ENCODE measurements at places on chromosomes 2 and 18.
A peak's percentile ranks its signal among the peaks of the same experiment; 100 is the strongest.

- peak; percentile 26 for DNase-seq
These were observed 15.1 kb upstream of the NMUR1 start for GRCh38 chr2:231545105-231545902.

DNA sequence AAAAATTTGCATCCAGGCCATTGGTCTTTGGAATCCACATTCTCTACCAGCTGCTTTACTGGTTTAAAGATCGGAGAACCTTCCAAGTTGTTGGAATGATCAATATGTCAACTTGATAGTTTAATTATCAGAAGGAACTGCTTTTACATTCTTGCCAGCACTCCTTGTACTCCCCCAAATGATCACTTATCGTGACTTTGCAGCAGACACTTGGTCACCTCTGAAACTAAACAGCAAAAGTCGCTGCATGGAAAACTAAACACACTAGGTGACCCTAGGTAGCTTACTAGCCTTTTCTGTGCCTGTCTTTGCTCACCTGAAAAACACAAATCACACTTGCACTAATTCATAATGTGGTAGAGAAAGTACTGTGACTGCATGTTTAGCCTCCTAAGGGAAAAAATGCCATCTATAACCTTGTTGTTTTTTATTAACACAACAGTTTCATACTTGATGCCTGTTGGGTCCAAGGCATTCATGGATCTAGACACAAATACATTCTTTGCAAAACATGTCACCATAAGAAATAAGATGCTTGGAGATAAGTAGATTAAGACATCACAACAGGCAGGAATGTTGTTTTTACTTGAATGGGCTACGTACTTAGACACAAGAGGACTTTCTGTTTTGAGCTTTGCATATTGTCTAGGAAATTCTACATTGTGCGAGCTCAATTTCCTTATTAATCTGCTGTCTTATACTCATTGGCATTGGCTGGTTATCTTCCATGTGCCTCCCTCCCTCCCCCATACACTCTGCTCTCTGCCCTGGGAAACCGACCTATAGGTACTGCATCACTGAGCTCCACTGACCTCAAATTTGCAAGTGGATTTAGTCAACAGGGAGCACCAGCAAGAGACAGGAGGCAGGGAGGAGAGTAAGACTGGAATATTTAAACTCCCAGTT is 219.1 kb upstream of the STK17B start:
- DNase-seq: no peak

GRCh38 chr18:3649633-3650426 is 199.9 kb downstream of the TGIF1 start:
- DNase-seq: no peak

DNA sequence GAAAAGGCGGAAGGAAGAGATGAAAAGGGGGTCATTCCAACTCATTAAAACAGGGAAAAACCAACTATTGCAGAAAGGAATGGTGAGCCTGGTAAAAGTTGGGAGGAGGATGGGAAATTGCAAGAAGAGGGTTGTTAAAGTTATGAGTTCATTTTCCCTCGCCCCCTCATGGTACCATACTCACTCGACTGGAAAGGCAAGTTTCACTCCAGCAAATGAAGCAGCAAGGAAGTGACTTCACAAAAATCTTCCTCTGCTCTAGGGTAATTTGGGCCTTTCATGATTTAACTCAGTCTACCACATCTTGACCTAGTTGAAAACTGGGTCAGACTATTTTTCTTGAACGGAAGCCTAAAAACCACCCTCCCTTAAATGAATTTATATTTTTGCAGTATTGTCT is 22.8 kb upstream of the DAW1 start:
- DNase-seq: no peak

DNA sequence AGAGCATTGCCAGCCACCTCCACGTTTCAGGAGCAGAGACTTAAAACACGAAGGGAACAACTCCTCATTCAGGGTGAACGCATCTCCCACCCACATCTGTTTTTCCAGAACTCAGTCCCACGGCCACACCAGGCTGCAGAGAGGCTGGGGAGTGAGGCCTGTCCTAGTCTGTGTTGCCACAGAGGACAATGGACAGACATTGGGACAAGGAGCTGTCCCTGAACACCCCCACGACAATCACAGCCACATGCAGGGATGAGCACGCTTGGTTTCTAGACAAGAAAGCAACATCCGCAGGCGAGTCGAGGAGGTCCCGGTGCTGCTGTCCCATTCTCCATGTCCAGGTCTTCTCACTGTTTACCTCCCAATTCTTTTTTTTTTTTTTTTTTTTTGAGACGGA is 167.4 kb downstream of the EIPR1 start:
- DNase-seq: no peak

GRCh38 chr2:28219758-28220368 is 172.8 kb upstream of the FOSL2 start:
- no peak for DNase-seq

GRCh38 chr2:25201794-25202193 is 33.4 kb upstream of the POMC start:
- no peak for DNase-seq

DNA sequence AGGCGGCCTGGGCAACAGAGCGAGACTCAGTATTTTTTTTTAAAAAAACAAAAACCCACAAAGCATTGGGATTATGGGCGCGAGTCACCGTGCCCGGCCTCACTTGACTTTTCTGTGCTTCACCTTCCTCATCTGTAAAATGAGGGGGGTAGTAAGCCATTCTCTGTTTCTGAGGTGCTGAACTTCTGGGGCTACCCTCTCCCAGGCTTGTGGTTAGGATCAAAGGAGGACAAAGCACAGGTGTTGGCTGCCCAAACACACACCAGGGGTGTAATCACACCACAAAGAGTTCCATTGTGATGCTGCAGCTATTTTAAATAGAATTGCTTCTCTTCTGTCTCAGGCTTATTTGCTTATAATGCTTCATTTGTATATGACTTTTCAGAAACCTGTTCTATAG is 35.8 kb upstream of the INHBB start:
- no peak for DNase-seq

DNA sequence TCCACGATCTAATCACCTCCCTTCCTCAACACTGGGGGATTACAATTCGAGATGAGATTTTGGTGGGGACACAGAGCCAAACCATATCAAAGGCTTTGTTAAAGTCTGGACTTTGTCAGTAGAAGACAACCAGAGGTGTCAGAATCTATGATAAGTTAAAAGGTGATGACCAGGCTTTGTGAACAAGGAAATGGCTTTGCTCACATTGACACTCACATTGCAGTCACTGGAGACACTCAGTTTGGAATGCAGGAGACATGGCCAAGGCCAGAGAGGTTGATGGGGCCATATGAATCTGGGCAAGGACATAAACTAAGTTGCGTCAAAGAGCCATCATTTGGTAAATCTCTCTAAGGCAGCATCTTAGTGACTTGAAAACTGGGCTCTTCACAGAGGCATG is 678.2 kb upstream of the FSHR start:
- no peak for DNase-seq

- no peak for DNase-seq
These were observed 249.7 kb upstream of the PXDN start for GRCh38 chr2:1993711-1994682.

DNA sequence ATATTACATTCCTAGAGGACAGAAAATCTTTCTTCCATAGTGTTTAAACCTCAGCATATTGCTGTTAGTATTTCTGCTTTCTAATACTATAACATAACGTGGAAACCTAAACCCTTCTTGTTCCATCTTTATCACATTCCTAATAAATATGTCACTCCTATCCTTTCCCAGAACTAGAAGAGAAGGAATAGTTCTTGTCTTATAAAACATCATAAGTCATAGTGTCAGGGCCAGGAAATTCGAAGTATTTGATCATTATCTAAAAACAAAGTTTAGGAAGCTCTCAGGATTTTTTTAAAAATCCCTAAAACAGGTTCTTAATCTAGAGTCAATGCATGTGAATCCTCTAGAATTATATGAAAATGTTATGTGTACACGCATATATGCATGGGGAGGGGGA is 2.0 kb downstream of the NHEJ1 start:
- no peak for DNase-seq

- no peak for DNase-seq
These were observed 76.1 kb downstream of the SP100 start for GRCh38 chr2:230492107-230492506.

- no peak for DNase-seq
These were observed 81.2 kb upstream of the STK17B start for GRCh38 chr2:196252408-196253115.

DNA sequence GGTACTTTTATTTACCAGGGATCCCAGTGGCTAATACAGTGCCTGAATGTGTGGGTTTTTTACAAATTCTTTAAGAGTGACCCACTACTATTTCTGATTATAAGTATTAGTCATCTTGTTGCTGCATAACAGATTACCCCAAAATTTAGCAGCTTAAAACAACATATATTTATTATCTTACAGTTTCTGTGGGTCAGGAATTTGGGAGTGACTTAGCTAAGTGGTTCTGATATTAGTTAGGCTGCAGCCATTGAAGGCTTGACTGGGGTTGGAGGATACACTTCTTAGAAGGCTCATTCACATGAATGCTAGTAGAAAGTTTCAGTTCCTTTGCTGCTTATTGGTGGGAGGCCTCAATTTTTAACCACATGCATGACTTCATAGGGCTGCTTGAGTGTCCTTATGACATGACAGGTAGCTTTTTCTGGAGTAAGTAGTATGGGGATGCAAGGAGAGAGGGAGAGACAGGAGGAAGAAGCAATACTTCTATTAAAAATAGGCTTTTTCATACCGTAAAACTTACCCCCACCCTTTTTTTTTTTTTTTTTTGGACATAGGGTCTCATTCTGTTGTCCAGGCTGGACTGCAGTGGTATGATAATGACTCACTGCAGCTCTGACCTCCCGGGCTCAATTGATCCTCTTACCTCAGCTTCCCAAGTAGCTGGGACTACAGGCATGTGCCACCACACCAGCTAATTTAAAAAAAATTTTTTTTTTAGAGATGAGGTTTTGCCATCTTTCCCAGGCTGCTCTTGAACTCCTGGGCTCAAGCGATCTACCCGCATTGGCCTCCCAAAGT is 13.3 kb upstream of the POLE4 start:
- DNase-seq: no peak

- DNase-seq: peak; percentile 51
These were observed 123.6 kb upstream of the CDCA7 start for GRCh38 chr2:173231042-173231441.

DNA sequence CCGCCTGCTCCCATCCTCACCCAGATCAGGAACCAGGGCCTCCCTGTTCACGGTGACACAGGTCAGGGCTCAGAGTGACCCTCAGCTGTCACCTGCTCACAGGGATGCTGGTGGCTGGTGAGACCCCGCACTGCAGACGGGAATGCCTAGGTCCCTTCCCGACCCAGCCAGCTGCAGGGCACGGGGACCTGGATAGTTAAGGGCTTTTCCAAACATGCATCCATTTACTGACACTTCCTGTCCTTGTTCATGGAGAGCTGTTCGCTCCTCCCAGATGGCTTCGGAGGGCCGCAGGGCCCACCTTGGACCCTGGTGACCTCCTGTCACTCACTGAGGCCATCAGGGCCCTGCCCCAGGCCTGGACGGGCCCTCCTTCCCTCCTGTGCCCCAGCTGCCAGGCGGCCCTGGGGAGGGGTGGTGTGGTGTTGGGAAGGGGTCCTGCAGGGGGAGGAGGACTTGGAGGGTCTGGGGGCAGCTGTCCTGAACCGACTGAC is 31.7 kb downstream of the GPC1 start:
- no peak for DNase-seq

GRCh38 chr2:9627310-9627709 is 3.5 kb downstream of the YWHAQ start:
- DNase-seq: no peak

- peak; percentile 54 for DNase-seq
These were observed 87.9 kb upstream of the ALPP start for GRCh38 chr2:232290668-232291067.

- no peak for DNase-seq
These were observed 82.4 kb upstream of the PELI1 start for GRCh38 chr2:64226611-64227010.

DNA sequence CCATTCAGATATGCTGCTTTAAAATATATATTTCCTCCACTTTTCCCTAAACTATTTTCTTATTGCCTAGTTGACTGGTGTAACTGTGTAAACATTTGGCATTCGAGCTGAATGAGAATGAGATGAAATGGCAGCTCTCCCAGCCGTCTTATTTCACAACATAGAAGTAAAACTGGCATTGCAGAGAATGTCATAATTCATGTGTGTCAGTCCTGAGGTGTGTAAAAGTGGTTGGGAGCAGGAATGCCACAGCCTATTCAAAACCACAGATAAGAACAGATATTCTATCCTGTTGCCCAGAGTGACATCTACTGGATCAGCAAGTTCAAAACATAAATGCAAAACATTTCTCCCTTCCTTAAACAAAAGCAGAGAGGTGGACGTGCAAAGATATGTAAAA is 565.5 kb upstream of the CHAC2 start:
- DNase-seq: peak; percentile 48

- no peak for DNase-seq
These were observed 50.0 kb downstream of the CPO start for GRCh38 chr2:206989311-206989710.

DNA sequence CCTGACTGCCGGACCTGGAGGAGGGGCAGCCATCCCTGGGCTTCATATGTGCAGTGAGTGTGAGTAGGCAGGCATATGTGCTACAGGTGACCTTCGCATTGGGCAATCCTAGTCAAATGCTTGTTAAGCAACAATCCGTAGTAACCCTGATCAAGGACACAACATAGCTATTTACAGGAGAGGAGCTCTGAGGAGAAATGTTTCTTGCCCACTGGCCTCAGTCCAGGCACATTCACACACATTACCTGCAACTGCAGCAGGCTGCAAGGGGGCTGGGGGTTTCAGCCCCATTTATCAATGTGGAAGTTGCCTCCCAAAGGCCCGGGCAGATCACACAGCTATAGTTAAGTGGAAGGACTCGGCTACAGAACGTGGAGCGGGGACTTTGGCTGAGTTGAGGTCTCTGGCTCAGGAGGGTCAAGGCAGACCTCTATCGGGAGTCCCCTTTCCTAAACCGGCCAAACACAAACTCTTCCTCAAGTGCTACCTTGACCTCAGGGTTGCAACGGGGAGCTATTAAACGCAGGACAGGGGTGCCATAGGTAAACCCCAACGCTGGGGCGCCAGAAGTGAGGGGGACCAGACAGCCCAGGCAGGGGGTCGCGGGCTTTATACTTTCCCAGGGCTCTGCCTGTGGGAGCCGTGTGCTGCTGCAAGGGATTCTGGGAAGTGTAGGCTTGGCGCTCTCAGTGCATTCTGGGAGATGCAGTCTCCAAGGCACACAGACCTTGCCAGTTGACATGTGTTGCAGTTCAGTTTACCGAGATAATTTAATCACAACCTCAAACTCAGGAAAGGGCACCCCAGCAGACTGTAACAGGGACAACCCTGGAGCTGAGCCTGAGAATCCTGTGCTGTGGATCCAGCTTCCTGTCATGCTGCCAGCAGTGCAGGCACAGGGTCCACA is 9.4 kb downstream of the KHK start:
- DNase-seq: peak; percentile 74

DNA sequence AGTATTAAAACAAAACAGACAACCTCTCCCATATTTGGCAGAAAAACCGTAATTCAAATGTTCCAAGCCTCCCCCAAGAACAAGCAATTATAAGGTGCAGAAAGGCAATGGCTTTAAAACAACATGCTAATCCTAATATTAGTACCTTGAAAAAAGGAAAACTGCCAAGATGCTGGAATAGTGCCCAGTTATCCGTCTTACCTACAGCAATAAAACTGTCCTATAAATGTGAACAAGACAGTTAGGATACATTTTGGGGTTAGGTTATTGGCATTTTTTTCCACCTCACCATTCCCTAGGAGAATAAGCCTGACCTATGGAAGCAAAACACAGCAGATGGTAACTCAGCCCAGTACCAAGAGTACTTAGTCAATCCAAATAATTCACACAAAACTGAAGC is 83.2 kb downstream of the TCF4 start:
- DNase-seq: no peak
